ENCODE measurements at places on chromosomes 1 and 21.
A peak's percentile ranks its signal among the peaks of the same experiment; 100 is the strongest.

- no peak for DNase-seq
Observed at GRCh38 chr1:175839779-175840669, 96.6 kb upstream of the TNR start.

DNA sequence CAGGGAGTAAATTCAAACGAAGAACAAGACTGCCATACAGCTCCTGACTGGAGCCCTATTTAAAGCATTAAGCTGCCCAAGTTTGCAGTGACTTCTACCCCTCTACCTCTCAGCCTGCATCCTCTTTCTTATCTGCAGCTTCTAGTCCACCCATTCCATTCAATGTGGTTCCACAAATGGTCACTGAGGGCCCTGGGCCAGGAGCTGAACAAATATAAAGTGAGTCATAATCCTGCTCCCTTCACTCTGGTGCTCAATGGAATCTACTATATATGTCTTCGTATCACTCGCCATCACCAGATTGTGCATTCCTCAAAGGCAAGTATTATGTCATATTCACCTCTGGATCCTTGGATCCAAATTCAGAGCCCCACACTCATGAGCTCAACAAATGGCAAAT is 398.7 kb downstream of the BRINP2 start:
- DNase-seq: peak; percentile 1

DNA sequence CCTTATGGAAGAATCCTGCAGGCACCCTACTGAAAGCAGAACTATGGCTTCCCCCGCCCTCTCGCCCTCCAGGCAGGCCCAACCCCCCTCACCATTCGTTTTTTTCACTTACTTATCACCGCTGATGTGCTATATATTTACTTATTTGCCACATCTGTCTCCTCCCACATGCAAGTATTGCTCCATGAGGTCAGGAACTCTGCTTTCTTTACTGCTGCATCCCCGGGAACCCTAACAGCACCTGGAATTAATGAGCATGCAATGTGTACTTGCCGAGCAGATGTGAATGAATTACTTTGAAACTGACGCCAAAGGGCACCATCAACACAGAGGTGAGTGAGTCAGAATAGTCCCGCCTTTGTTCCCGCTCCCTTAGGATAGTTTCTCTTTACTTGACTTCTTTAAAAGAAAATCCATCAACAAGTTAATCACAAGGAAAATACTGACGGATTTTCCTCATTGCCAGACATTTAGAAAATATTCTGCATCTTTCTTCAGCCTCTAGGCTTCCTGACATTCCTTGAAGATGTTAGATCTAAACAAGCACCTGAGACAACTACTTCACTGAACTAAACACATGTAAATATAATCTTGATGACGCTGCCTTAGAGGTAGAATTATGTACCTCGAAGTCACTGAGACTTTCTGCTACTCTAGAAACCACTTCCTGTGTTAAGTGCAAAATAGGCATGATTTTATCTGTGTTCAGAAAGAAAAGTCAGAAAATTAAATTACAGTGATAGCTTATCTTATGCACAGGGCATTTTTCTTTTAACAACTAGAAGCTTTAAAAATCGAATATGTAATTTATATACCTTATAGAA is 17.5 kb upstream of the RAB4A start:
- DNase-seq: peak; percentile 39

DNA sequence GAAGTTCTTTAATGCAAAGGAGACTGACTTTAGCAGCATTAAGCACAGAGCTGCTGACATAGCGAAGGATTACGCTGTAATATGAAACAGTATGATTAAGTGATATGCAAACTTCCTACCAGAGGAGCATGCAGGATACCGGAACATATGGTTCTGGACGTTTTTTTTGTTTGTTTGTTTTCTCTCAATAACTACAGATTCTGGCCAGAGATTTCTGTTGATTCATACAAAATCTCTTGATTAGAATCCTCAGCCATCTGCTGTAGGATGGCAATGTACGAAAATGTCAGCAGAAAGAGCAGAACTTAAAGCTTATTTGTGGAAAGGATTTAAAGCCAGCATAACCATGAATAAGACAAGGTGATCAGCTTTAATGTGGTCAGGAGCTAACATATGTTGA is 970.7 kb downstream of the KCNT2 start:
- no peak for DNase-seq

DNA sequence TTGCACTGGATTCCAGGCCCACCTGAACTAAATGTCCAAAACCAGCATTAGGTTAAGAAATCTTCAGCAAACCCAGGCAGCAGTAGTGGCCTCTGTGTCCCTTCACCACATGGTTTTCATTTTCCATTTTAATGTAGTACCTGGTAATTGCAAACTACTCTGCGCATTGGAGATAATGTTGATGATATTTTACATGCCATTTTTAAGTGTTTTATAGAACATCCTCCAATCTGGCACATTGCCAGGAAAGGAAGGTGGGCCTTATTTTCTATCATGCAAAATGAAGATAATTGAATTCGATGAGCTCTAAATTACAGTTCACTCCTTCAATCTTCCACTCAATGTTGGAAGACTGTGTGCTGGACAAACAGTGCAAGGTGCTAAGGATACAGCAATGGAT is 89.5 kb downstream of the ZC3H11B start:
- no peak for DNase-seq

- peak; percentile 18 for DNase-seq
Observed at GRCh38 chr1:171292799-171293198, 21.2 kb upstream of the FMO4 start.

- DNase-seq: no peak
Observed at GRCh38 chr1:6347641-6348487, 45.7 kb downstream of the ACOT7 start.

DNA sequence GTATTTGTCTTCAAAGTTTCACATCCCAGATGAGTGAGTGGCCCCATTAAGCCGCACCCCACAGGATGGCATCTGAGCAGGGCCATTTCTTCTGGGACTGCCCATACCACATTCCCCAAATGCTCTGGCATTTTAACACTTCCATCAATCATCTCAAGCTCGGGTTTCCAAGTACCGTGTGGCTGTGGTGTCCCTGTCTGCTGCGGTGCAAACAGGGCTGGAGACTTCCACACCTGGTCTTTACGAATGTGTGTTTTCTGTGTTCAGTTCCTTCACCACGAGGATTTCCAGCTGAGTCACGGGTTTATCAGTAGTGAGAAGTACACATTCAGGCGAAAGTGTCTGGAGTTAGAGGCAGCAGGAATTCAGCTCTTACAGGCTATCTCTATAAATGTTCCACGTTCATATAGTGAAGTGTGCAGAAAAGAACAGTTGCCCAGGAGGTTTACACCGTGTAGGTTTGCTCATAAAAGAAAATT is 195.2 kb downstream of the RHOU start:
- no peak for DNase-seq

DNA sequence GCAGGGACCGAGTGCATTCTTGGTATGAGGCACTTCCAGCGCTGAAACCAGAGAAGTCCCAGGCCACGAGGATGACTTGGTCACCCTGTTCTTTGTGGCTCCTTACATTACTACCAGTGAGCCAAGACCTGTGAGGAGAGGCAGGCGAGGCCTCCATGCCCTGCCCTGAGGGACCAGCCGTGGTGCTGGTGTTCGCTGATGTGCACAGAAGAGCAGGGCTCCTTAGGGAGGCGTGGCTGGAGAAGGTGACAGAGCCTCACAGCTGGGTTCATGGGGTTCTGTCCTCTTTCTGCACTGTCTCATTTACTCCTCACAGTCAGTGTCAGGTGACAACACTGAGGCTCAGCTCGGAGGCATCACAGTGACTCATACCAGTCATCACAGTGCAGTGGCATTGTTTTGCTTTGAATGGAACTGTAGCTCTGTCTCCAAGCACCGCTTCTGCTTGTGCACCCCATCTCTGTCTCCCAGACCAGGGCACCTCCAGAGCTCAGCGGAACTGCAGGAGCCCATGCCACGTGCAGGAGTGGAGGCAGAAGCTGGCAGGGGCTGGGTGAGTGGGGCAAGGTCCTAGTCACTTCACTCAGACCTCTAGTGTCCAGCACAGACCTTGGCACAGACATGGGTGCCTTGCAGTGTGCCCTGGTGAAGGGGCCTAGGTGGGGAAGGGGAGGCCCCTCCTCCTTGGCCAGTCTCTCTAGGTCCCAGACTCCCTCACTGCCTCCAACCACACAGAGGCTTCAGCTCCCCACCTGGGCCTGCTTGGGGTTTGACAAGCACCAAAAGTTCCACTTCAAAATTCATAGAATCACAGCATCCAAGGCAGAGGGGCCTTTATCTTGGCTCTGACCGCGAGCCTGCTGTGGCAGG is 310.9 kb downstream of the MATN1 start:
- no peak for DNase-seq

- no peak for DNase-seq
Observed at GRCh38 chr1:17998889-17999288, 108.7 kb upstream of the IGSF21 start.

- no peak for DNase-seq
Observed at GRCh38 chr1:185911978-185912377, 177.8 kb downstream of the HMCN1 start.

- DNase-seq: no peak
Observed at GRCh38 chr1:22626237-22627157, 9.9 kb upstream of the C1QA start.

DNA sequence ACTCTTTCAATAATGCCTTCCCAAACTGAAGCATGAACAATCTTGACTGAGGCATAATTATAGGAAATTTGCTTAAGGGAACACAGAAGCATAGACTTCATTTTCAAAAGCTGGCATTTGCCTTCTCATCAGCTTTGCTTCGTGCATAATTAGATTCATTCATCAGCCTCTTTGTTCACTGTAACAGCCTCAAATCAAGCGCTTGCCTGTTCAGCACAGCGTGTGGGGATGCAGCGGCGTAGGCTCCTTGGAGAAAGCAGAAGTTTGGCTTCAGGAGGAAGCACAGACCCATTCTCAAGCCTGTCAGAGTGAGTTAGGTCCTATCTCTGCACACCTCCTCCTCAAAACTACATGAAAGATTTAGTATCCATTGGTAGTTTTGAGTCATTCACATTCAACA is 246.4 kb upstream of the MAP1LC3C start:
- no peak for DNase-seq

DNA sequence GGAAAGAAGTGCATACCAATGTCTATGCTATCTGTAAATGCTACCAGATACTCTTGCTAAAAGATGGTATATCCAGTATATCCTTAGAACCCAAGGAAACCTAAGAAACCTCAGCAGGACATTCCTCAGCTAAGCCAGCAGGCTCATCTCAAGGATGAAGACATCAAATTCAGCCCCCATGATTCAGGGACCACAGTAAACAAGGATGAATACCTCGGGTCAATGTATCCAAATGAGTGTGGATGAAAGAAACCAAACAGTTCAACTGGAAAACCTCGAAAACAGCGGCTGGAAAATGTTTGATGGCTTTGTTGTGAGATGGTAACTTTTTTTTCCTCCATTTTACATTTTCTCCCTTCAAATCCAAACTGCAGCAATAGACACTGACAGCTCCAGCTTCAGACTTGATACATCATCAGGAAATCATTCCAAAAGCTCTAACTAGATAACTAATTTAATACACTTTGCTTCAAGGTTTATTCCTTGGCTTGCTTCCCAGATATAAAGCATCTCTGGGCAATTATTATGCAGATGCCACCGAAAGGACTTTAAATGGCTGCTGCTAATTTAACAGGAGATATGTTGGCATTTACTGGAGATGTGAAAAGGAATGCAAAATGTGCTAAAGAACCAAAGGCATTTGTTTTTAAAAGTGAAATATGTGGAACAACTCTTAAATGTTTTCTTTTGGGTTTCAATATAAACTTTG is 73.6 kb downstream of the SMYD2 start:
- peak; percentile 63 for DNase-seq

DNA sequence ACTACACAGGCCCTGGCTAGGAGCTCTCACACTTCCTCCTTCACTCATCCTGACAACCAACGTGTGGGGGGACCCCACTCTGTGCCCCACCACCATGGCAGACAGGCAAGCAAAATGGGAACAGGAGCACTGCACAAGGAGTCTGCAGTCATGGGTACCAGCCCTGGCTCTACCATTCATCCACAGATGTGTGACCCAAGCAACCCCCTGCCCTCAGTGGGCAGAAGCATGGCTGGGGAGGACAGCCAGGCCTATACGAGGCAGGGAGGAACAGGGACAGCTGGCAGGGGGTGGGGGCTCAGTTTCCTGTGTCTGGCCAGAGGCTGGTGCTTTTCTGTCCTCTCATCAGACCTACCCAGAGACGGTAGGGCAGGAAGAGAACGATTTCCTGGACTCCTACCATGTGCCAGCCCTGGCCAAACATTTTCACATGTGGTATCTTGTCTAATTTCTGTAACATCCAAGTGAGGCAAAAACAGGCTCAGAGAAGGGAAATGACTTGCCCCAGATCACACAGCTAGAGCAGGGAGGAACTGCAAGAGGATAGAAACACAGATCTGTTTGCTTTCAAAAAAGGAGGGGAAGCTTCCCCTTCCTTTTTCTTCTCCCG is 178.0 kb downstream of the HIVEP3 start:
- DNase-seq: no peak

- no peak for DNase-seq
Observed at GRCh38 chr1:224939844-224940425, 10.5 kb downstream of the DNAH14 start.

DNA sequence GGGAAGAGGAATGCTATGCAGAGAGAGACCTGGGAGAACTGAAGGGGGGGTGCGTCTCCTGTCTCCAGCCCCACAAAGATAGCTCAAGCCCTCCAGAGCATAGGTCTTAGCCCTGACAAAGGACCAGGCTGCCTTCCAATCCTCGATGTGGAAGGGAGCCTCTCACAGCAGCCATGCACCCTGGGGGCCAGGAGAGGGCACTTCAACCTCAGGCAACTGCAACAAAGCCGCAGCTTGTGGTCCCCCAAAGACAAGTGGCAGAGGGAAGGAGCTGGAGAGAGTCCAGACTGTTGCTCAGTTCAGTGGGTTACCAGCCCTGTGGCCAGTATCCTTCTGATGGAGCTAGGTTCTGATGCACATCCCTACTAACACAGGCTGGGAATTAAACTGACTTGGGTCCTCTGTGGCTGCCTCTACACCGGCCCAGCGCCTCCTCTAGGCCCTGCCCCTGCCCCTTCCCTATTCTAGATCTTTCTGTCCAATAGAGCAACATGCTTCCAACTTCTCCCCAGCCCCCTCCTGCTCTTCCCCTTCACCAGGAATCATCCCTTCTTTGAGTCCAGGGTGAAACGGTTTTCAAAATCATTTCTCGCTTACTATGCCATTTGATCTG is 100.7 kb upstream of the SPATA6 start:
- DNase-seq: peak; percentile 42

DNA sequence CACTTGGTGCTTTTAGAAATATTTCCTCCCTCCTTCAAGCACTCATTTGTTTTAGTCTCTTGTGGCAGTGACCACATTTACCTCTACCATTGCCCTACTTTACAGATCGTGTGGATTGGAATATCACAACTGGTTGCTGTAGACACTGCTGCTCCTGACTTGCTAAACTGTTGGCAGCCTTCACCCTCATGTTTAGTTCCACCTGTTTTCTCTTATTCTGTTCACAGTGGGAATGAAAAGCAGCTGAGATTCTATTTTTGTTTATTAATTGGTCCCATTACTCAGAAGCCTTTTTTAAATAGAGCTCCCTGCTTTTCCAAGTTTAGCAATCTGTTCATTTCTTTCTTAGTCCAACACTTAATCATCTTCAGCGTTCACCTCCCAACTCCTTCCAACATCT is 308.9 kb downstream of the RWDD3 start:
- DNase-seq: no peak
